ENCODE measurements at places on chromosomes 3 and 15.

DNA sequence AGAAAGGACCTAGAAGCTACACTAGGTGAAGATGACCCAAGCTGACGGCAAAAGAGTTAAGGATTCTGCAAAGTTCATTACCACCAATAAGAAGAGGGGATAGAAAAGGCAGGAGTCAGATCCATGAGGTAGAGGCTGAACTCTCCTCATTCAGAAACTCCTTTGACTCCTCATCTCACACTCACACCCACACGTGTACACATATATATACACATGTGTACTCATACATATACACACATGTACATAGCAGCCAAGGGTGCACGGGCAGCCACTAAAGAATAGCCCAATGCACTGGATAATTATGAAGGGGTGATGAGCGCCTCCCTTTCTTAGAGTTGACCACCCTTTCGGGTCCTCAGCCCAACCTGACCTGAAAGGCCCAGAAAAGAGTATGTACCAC, 476.8 kb downstream of the NTRK3 start:
- DNase-seq = no peak

- no peak for DNase-seq
These were observed 194.2 kb downstream of the PLCL2 start for GRCh38 chr3:17078926-17079465.

GRCh38 chr15:36567445-36567844, 12.0 kb upstream of the CDIN1 start:
- DNase-seq = no peak

- DNase-seq = no peak
These were observed 547.3 kb upstream of the GBE1 start for GRCh38 chr3:82308755-82309154.

GRCh38 chr15:26888761-26889160, 21.9 kb downstream of the GABRA5 start:
- DNase-seq = no peak

DNA sequence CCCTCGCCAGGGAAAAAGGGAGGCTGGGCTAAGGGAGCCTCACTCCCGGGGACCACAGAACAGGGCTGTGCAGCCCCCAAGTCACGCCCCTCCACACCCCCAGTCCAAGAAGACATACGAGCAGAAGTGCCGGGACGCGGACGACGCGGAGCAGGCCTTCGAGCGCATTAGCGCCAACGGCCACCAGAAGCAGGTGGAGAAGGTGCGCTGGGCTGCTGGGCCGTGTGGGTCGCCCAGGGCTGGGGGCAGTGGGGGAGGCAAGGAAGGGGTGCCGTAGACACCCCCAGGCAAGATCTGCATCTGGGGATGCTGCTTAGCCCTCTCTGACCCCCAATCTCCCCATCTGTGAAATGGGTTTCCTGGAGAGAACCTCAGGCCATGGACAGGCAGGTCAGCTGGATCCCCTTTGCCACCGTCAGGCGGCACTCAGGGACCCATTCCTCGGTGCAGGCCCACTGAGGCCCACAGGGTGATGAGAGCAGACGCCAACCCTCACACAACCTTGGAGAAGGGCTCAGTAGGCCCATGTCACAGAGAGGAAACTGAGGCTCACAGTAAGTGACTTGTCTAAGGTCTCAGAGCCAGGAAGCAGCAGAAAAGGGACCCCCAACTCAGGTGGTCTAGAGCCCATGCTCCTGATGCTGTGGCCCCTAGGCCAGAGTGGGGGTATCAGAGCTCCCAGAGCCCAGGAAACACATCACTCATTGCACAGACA, 33.7 kb downstream of the PSTPIP1 start:
- DNase-seq = no peak

- no peak for DNase-seq
These were observed 11.1 kb downstream of the RYK start for GRCh38 chr3:134239538-134239937.

- DNase-seq = no peak
These were observed 38.2 kb upstream of the MYZAP start for GRCh38 chr15:57553526-57553925.

GRCh38 chr3:195086341-195086740, 184.6 kb downstream of the XXYLT1 start:
- DNase-seq = no peak

- DNase-seq = peak; percentile 73
These were observed 85.2 kb upstream of the PPIB start for GRCh38 chr15:64247906-64248541.

DNA sequence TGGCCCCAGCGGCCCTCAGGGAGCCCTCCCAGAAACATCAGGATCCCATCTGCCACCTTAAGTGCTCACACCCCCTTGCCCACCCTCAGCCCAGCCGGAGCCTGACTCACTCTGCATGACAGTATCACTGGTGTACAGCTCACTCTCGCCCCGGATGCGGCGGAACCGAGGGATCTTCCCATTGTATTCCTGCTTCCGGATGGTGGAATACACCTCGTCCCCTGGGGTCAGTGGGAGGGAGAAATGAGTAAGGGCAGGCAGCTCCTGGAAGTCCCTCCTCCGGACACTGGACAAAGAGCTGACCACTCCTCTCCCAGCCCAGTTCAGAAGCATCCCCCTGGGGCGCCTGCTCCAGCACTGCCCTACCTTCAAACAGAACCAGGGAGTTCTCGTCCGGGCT, 16.5 kb downstream of the SEMA7A start:
- no peak for DNase-seq

DNA sequence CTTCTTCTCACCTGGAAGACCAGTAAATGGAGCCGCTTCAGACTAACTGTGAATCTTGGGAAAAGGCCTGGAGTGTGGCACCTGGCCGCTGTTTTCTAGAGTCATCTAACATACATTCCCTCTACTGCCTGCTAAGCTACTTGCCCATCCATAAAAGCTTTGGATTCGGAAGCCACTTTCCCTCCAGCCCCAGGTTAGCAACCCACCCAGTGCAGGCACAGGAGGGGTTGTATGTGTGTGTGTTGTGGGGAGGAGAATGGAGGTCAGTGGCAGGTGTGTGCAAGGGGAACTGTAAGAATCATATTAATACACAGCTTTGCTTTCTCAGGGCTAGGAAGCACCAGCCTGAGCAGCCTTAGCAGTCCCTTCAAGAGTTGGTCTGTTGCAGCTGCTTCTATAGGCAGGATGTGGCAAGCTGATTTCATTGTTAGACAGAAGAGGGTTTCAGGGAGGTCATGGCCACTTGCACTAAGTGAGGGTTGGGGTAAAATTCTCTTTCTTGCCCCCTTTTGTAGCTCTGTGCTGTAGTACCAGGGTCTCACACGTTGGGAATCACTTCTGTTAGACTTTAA, 8.9 kb downstream of the NSUN3 start:
- no peak for DNase-seq

- DNase-seq = no peak
These were observed 125.1 kb downstream of the PLCL2 start for GRCh38 chr3:17009826-17010225.
